ENCODE measurements at places on chromosomes 11 and 22.

- no peak for DNase-seq
Observed at GRCh38 chr11:34784318-34784841, 131.8 kb downstream of the APIP start.

GRCh38 chr11:57699813-57700212, 12.2 kb downstream of the MED19 start:
- DNase-seq: no peak

- DNase-seq: no peak
Observed at GRCh38 chr11:71164186-71164585, 88.2 kb downstream of the SHANK2 start.

GRCh38 chr11:68893282-68893681, 10.3 kb downstream of the MRPL21 start:
- no peak for DNase-seq

- DNase-seq: no peak
Observed at GRCh38 chr11:472272-472671, 22.2 kb downstream of the PTDSS2 start.

GRCh38 chr22:49574205-49574880, 253.3 kb downstream of the BRD1 start:
- DNase-seq: no peak

Measured in GF-D8 (cell line).